ENCODE measurements at places on chromosomes 7 and 10. TPM values are rescaled to one million over a fixed set of nuclear protein-coding genes. Genes with fewer than 3 reads are reported as not detected.

GRCh38 chr7:116971869-116972268 lies 18.6 kb downstream of the ST7 start:
- DNase-seq, result no peak

- no peak for DNase-seq
Measured at GRCh38 chr7:20112696-20113095, 104.5 kb downstream of the MACC1 start.

DNA sequence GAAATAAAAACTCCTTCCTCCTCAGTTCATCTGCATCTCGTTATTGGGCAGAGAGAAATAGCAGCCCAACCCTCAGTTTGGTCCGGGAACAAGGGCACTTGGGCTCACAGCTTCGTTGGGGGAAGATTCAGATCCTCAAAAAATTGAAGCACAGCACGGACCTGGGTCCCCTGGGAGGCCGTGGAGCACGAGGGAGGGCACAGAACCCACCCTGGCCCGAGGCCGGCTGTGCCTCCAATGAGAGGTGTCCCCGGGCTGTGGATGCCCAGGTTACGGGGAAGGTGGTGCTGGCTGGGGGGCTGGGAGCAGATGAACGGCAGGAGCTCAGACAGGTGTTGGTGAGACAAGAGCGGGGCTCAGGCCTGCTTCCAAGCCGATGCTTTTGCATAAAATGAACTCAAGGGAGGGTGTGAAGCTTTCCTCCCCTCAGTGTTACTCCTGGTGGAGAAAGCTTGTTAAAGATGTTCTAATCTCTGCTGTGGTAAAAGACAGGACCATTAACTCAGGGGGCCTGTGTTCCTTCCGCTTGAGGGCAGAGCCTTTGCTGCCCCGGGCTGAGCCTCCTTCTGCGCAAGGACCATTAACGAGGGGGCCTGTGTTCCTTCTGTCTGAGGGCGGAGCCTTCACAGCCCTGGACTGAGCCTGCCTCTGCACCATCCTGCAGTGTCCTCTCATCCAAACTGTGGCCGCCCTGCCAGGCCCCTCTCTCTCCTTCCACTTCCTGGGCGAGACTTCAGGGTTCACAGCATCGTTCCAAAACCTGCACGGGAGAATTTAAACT lies 302.2 kb downstream of the ADARB2 start:
- DNase-seq, result no peak

The TBXAS1 gene
- 7.3 TPM for total RNA-seq

- DNase-seq, result no peak
Measured at GRCh38 chr10:131959841-131960240, 21.9 kb downstream of the BNIP3 start.

DNA sequence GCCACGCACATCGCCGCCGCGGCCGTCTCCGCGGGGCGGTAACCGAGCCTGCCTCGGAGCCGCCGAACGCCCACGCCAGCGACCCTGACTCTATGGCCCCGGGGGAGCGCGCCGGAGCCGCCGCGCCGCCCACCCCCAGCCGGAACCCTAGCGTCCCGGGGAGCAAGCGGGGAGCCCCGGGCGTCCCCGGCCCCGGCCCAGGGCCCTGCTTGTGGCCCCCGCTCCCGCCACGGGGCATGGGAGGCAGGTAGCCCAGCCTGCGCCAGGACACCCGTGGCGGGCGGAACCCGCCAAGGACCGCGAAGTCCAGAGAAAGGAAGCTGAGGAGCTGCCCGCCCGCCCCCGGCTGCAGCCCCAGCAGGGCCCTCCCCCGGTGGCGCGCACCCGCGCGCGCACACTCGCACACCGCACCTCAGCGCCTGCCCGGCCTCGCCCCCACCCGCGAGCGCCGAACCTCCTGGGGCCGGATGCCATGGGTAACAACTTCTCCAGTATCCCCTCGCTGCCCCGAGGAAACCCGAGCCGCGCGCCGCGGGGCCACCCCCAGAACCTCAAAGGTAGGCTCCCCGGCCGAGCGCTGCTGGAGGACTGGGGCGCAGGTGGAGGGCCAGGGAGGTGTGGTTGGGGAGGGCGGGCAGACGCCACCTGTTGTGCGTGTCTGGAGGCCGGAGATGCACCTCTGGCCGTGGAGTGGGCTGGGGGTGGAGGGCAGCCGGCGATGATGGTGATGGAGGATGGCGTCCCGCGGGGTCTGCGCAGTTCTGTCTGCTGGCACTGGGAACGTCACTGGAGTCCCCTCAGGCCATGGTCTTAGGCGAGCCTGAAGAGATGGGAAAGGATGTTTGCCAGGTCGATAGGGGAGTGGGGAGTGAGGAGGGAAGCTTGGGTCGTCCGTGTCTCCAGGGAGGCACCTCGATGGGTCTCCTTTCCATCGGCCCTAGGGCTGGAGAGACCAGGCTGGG lies 692 bp downstream of the NEURL1 start:
- peak; percentile 21 for DNase-seq

The CHRM2 gene
- total RNA-seq, result not detected

DNA sequence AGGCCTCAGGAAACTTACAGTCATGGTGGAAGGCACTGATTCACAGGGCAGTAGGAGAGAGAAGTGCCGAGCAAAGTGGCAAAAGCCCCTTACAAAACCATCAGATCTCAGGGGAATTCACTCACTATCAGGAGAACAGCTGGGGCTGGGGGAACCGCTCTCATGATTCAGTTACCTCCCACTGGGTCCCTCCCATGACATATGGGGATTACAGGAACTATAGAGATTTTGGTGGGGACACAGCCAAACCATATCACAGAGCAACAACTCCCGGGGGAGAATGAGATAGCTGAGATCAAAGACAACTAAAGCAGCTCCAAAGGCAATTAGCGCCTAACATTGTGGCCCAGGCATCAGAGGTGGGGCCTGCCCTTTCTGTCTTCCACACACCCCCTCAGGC lies 85.4 kb upstream of the VOPP1 start:
- no peak for DNase-seq

The TMEM130 gene
- total RNA-seq, result not detected

DNA sequence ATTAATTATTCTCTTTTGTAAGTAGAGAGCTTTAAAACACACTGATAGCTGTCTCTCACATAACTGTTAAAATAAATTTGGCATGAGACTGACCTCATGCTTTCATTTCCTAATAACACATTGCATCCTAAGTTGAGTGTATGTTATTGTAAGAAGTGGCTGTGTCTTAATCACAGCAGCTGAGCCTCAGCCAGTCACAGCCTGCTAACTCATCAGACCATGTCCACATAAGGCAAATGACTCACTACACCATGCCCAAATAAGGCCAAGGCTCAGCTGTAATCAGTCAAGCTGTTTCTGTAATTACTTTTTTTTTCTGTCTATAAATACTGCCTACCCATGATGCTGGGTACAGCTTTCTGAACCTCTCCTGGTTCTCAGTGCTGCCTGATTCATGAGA lies 860.9 kb downstream of the XPNPEP1 start:
- DNase-seq, result no peak

GRCh38 chr10:28302638-28303488 lies at the start of gene MPP7:
Gene MPP7 (minus strand): TSS chr10:28303064. CDS start chr10:28238604, 64,460 bp downstream.
- peak; percentile 98 for DNase-seq

DNA sequence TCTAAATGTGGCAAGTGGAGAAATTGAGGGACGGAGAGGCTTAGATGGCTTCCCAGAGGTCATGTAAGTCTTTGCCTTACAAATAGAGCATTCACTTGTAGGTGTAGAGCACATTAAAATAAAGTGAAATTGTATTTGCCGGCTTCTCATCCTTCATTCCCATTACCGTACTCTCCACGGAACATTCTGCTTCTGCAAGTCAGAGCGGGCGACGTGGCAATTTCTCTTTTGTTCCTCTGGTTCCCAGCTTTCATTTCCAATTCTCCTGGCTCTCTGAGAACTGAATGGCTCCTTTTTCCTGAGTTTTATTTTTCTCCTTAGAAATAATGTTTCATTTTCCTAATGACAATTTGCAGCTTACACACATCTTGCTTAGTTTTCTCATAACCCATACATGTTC lies 51.3 kb upstream of the PFKP start:
- DNase-seq, result no peak

GRCh38 chr10:74289951-74290350 lies 138.9 kb downstream of the ADK start:
- no peak for DNase-seq

DNA sequence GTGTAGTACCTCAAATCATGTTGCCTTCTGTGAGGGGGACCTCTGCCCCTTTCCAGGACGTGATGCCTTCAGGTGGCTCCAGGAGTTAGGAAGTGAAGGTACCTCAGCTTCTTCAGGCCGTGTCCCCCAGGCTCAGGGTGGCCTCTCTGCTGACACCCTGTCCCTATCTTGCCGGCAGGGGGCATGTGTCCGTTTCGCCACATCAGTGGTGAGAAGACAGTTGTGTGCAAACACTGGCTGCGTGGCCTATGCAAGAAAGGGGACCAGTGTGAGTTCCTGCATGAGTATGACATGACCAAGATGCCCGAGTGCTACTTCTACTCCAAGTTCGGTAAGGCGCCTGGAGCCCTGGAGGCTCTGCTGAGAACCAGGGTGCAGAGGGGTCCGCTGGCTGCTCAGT lies 9.2 kb downstream of the CPSF4 start:
- no peak for DNase-seq

The OR9A2 gene
- total RNA-seq, result not detected

DNA sequence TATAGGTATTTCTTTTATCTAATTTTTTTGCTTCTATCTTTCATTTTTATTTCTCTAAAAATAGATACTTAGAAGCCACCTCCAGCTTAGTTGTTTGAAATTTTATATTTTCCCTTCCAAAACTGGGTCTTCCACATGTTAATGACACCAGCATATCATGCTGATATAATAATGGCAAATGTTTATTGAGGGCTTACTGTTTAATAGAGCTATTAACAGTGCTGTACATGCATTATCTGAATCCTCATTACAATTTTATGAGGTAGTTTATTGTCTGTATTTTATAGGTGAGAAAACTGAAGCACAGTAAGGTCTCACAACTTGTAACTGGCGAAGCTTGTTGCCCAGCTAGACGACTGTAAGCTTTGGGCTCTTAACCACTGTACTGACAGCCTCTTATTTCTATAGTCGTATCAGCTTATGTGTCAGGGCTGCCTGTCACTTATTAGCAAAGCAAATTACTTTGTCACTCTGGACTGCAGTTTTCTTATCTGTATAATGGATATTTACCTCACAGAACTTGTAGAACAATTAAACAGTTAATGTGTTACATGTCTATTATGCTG lies 51.2 kb downstream of the ANKIB1 start:
- no peak for DNase-seq

GRCh38 chr7:116836048-116836447 lies 26.3 kb upstream of the CAPZA2 start:
- no peak for DNase-seq

- DNase-seq, result no peak
Measured at GRCh38 chr7:27182861-27183681, 2.0 kb downstream of the HOXA11 start.

The EVX1 gene
- total RNA-seq, result not detected

DNA sequence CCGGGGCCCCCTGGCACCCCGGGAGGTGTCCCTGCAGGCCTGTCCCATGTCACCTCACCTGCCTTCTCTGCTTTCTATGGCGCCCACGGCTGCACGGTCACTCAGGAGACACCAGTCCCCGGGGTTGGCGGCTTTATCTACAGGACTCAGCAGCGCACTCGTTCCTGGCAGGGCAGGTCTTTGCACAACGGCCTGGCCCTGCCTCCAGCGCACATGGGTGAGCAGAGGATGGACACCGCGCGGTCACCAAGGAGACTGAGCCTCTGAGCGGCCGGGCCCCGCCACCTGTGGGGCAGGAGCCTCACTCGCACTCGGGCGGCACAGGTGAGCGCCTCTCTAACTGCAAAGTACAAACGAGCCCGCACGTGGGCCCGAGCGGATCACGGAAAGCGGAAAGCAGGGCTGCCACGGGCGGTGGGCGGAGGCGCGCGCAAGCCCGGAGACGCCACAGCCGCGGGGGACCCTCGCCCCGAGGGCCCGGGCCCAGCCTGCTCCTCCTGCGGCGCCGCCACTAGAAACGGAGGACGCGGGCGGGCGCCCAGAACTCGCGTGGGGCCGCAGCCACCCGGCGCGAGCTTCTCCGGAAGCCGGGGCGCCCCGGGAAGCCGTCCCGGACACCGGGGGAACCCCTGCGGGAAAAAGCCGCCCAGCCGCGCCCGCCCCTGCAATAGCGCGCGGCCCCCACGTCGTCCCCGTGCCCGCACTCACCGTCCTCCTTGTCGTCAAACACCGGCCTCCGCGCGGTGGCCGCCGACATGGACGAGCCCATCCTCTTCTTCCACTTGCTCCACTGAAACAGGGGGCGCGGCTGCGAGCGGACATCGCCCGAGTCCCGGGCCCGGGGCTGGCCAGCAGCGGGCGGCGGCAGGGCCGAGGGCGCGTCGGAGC lies 642 bp downstream of the STK32C start:
- DNase-seq, result peak; percentile 44

DNA sequence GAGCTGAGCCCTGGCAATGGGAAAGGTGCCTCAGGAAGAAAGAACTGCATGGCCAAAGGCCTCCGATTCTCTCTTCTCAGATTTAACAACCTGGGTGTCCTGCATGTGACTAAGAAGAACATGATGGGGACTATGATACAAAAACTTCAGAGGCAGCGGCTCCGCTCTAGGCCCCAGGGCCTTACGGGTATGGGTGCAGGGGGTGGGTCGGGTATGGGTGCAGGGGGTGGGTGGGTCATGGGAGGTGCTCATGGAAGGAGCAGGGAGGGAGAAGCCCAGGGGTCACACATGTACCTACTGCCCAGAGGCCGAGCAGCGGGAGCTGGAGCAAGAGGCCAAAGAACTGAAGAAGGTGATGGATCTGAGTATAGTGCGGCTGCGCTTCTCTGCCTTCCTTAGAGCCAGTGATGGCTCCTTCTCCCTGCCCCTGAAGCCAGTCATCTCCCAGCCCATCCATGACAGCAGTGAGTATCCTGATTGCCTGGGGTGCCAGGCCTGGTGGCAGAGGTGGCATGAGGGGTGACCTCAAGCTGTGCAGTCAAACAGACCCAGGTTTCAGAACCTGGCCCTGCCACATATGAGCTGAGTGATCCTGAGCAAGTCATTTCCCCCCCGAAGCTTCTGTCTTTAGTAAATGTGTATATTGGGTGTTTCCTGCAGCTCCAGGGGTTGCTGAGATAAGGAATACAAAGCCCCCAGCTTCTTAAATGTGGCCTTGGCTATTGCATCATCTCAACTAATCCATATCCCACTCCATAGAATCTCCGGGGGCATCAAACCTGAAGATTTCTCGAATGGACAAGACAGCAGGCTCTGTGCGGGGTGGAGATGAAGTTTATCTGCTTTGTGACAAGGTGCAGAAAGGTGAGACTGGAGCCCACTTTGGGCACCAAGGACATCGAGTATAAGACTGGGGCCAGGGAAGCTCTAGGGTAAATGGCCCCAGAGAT lies 2.0 kb downstream of the NFKB2 start:
- no peak for DNase-seq

The NME8 gene
- total RNA-seq, result 0.39 TPM

GRCh38 chr10:84374455-84374854 lies 46.1 kb downstream of the CCSER2 start:
- no peak for DNase-seq
